Mucosa of descending colon (tissue), 3 donors: ENCODE measurements at places on chromosomes 13 and 19. TPM values are rescaled to one million over a fixed set of nuclear protein-coding genes. Genes with fewer than 3 reads are reported as not detected.

DNA sequence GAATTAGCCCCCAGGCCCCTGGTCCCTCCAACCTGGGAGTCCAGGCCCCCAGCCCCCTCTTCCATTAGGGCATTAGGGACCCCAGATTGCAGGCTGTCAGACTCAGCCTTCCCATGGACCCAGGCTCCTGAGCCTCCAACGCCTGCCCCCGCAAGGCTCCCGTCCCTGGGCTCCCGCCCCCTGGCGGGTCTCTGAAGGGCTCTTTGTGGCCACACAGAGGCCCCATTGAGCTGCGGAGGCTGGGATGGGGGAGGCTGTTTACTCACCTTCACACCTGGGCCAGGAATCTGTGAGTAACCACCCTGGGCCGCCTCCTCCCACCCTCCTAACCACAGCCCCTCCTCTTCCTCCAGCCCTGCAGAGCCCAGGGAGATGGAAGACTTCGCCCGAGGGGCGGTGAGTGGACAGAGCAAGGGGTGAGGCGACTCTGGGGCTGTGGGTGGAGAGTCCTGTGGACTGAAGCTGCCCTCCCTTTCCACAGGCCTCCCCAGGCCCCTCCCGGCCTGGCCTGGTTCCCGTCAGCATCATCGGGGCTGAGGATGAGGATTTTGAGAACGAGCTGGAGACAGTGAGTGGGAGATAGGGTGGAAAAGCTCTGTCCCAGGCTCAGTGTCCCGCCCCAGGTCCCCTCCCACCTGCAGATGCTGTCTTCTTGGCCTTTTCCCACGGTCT is 4.9 kb downstream of the ARHGEF1 start:
- peak; percentile 72 for DNase-seq

DNA sequence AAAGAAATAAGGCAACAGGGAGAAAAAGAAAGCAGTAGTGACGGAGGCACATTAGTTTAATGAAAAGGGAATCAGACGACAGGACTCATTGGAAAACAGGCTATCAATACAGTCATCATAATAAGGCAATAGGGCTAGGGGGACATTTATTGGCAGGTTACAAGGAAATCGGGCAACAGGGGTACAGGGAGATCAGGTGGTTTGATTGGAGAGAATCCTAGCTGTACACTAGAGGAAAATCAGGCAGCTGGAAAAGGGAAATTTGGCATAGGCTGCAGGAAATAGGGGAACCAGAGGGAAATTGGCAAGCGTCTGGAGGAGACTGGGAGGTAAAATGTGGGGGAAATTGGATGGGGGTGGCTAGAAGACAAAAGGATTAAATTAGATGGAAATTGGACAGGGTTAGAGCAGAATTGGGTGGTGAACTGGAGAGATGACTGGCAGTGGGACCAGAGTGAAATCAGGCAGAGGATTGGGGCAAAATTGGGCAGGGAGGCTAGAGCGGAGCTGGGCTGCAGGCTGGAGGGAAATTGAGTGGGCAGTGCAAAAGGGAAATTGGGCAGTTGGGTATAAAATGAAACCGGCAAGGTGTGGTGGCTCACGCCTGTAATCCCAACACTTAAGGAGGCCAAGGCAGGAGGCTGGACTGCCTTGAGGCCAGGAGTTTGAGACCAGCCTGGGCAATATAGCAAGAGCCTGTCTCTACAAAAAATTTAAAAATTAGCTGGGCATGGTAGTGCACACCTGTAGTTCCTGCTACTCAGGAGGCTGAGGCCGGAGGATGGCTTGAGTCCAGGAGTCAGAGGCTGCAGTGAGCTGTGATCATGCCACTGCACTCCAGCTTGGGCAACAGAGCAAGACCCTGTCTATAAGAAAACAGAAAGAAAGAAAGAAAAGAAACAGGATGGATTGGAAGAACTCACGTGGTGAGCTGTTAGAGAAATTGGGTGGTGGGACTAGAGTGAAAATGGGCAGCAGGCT is 7.4 kb downstream of the LRFN3 start:
- DNase-seq: no peak

The CNMD gene
- 0.26 TPM for total RNA-seq

The ZNF799 gene
- total RNA-seq: 7.3 TPM

- no peak for DNase-seq
Observed at GRCh38 chr13:112161521-112162301, 94.8 kb downstream of the SOX1 start.

DNA sequence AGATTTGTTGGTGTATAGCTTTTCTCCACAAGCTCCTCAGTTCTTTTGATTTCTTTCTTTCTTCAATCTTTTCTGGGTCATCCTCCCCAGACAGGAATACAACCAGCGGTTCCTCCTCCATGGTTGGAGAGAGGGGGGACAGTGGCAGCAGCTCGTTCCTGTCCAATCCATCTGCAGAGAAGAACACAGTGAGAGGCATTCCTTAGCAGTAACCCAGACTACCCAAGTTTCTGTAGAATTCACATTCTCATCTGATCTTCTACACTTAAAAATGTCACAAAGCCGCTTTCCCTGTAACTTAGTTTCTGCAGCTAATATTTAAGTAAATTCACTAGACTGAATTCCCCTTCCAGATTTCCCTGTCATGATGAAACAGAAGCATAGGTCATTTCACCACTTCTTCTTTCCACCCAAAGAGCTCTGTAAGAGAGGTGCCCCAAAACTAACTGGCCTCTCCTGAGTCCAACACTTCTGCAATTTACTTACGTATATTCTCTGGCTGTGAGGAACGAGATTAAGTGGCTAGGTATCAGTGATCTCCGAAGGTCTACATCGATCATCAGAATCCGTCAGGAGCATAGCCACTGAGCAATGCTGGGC is 171.9 kb downstream of the TBC1D4 start:
- no peak for DNase-seq

DNA sequence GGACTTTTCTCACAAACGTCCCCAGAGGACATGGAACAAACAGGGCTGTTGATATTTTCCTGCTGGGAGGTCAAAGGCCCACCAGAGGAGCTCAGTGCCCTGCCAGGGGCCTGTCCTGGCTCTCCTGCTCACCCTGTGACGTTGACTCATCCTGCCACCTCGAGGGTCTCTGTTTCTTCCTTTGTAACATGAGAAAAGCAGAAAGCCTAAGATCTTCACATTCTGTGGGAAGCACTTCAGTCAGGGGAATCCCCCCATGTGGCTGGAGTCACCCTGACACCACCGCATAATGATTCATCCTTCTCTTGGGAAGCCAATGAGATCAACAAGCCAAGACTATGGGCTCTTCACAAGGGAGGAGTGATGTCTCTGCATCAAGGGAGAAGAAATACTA is 147.9 kb downstream of the KATNAL1 start:
- no peak for DNase-seq

DNA sequence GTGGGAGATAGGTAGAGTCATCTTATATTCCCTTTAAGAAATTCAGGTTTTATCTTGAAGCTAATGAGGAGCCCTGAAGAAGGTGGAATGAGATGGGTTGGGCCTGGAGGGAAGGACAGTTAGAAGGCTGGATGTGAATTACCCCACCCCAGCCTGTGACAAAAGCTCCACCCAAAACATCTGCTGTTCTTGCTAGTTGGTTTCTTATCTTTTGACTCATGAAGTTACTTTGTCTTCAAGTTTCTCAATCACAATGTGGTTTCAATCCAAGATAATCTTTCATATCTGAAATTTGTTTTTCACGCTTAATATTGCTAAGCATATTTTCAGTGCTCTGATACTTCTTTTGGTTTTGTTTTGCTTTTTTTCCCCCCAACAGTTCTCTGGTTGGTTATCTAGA is 38.3 kb upstream of the HMGB1 start:
- no peak for DNase-seq

DNA sequence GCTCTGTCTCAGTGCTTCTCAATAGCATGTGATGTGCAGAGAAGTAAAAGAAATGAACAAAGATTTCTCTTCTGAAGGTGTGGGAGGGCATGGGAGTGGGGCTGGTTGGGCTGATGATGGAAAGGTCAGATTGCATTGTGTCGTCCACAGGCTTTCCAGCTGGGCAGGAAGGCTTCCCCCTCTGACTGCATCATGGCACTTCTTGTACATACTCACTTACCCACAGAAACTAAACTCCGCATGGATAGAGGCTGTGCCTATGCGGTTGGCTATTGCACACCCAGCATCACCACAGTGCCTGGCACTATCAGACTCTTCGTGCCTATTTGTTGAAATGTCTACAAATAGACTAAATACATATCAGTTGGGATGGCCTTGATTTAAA is 24.4 kb upstream of the TNFSF11 start:
- DNase-seq: no peak
